ENCODE measurements at places on chromosomes 5 and 9.
A peak's percentile ranks its signal among the peaks of the same experiment; 100 is the strongest.

DNA sequence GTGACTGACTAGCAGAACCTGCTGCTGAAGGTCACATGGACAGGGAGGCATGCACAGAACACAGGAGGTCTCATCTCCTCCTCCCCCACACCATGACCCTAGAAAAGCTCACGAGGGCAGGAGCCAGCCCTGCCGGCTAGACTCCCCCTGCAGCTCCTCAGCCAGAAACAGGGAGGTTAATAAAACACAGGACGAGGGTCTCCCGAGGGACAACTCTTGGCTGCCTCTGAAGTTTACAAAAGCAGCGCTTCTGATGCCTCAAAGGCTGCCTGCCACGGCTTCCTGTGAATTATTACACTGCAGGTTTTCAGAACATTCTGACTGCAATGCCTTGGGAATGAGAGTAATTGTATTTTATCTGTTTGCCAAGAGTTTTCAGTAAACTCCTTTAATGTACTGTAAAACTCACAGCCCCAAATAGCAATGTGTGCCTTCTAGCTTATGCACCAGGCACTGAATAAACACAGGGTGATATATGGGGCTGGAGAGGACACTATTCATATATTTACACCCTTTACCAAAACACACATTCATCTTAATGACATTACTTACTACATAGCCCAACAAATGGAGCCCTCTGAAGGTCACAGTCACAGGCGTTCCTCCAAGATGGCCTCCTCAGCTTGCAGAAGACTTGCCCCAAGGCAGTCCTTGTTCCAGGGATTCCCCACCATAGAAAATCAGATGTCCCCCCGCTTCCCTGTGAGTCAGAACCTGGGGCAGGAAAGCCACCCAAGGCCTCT is 83.7 kb downstream of the C5orf15 start:
- DNase-seq = no peak

DNA sequence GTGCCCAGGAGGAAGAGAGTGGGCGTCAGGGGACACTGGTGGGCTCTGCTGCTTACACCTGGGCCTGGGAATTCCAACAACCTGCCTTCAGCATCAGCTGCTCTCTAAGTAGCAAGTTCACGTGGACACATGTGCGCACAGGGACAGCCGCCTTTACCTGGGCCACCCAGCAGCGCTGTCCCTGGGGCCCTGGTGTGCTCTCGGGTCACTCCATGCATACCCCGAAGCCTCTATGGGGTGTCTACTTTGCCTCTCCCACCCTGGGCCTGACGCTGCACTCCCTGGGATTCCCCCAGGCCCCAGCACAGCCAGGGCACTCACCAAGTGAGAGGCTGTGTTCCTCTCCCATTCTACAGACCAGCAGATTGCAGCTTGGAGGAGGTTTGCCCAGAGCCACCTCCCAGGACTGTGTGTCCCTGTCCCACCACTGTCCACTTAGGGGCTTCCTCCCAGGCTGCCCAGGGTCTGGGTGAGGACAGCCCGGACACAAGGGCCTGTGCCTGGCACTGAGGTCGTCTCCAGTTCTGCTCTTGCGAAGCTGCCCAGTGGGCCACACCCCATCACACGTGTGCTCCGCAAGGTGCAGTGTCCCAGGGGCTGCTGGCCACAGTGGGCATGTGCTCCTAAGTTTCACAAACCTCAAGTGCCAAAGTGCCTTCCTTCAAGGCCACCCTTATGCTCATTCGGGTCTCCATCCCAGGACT is 5.9 kb downstream of the NINJ1 start:
- DNase-seq = no peak

DNA sequence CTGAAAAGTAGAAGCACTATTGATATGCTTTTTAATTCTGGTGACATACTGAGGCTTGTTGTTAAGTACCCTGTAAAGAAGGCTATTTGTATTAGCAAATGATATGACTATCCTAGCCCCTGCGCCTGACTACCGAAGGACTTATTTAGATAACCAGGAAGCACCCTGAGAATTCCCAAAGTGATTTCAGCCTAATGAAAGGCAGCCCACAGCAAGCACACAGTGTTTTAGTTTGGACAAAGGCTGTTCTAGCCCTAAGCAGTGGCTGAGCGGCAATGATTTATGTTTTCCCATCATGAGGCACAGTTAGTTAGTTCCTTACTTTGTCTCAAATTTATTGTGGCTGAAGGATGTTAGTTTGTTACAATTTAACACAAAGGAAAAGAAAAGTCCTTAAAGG is 235.3 kb downstream of the KCTD16 start:
- no peak for DNase-seq

- DNase-seq = no peak
Observed at GRCh38 chr5:10662661-10663488, 98.2 kb downstream of the DAP start.

DNA sequence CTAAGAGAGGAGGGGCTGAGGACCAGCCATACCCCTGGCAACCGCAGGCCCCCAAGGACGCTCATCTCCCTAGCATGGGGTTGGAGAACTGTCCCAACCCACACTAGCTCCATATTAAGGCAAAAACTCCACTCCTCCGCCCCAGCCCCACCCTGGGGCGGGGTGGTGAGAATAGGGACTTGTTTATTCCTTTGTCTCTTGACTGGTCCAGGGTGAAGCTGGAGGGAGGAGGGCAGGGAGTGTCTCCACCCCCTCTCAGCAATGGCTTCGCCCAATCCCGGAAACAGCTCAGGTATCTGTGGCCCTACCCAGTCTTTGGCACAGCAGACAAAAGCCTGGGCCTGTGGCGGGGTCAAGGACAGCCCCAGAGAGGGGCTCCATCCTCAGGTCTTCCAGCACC is 16.9 kb downstream of the PRRX2 start:
- no peak for DNase-seq

- DNase-seq = no peak
Observed at GRCh38 chr5:56649569-56649968, 165.8 kb upstream of the MAP3K1 start.

DNA sequence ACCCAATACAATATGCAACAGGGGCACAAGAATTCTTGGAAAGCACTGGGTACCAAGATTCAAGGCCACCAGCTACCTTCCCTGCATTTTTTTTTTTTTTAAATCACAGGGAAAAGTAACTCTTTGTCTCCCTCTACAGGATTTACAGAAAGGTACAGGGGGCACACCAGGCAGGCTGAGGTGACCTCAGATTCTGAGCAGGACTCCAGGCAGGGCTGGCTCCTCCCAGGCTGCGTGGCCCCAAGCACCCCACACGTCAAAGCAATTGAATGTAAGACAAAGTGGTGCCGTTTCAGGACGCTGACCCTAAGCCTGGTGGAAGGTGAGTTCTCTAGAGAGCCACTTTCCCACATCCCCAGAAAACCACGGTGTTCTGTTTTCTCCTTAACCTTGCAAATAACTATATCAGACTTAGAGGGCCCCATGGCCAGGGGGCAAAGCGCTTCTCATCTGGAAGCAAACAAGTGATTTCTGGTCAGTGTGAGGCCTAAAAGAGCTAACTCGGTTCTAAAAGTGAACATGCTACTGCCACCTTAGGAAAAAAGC is 222.6 kb downstream of the ROR2 start:
- peak; percentile 28 for DNase-seq

GRCh38 chr5:21810737-21811316 is 1042.3 kb downstream of the CDH12 start:
- DNase-seq = no peak

- no peak for DNase-seq
Observed at GRCh38 chr5:68261169-68261568, 45.6 kb downstream of the PIK3R1 start.

GRCh38 chr5:123559434-123559775 is 47.4 kb downstream of the CSNK1G3 start:
- peak; percentile 9 for DNase-seq

- no peak for DNase-seq
Observed at GRCh38 chr9:126485662-126486061, 128.1 kb upstream of the LMX1B start.

DNA sequence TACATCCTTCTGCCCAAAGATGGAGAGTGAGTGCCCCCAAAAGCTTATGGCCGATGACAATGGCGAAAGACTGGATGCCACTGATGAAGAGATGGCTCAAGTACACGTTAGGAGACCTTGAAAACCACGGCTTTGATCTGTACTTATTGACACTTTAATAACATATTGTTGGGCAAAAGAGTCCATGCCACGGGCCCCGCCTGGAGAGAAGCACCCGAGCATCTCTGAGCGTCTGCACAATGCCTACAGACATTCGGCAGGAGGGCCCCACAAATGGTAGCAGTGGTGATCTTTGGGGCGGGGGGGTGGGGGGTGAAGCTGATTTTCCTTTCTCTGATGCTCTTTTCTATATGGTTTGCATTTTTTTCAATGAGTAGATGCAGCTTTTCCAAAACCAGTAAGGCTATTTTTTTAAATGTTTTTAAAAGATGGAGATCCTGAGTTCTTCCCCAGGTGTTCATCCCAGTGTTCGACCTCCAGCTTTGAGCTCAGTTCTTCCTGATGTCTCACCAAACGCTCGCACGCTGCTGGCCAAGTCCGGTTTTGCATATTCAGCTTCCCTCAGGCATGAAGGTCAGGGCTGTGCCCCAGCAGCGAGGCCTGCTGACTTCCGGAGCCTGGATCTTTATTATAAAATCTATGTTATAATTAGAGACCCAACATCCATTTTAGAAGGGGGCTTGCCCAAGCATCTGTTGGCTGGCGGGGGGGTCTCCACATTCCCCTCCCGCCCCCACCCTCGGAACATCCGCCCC is 34.3 kb upstream of the BARHL1 start:
- no peak for DNase-seq

GRCh38 chr9:126678989-126679388 is 65.3 kb downstream of the LMX1B start:
- DNase-seq = no peak
